Lung (tissue), 17 donors: ENCODE measurements at places on chromosomes 2 and 18. TPM values are rescaled to one million over a fixed set of nuclear protein-coding genes. Genes with fewer than 3 reads are reported as not detected.

ZBTB7C gene
- total RNA-seq: 4.2 TPM

GALR1 gene
- not detected for total RNA-seq

DNA sequence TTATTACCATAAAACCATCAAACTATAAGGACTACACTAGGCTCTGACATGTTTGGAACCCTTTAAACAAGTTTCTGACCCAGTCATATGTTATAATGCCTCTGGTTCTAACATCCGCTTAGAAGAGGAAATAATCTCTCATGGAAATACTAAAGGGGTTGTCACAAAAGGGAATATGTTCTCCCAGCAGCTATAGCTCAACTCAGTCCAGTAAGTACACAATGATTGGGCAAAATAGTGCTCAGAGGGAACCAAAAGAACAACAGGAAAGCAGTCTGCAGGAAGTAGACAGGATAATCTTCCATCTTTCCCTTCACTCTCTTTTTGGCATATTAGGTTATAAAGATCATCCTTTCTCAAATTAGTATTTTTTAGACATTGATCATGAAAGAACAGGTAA, 4.3 kb downstream of the SRBD1 start:
- no peak for DNase-seq

- no peak for DNase-seq
These were observed 40.7 kb upstream of the UPP2 start for GRCh38 chr2:158060835-158061435.

- peak; percentile 88 for DNase-seq
These were observed at the start of gene PER2 for GRCh38 chr2:238287737-238288649. Gene PER2, minus strand, starts transcription at chr2:238288610. Its CDS starts 10,674 bp downstream, at chr2:238277936.

GRCh38 chr2:27400348-27401135, 8.8 kb downstream of the PPM1G start:
- no peak for DNase-seq

SIGLEC15 gene
- total RNA-seq: 0.64 TPM

NEU2 gene
- total RNA-seq: not detected

MYO3B gene
- total RNA-seq: 0.82 TPM

DNA sequence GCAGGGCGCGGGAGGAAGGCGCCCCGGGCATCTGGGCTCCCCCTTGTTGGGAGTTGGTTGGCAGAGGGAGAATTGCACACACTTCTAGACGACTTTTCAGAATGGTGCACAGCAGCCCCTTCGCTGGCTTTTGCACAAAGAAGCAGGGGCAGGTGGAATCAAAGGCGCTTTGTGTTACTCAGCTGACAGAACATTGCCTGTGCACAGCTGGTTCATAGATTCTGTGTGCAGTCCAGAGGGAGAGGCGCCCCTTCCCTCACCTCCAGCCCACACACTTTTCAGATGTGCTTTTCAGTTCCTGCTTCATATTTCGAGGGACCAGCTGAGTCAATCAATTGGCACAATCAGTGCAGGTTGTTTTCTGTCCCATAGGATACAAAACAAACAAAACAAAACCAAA, 348.4 kb upstream of the RAB12 start:
- no peak for DNase-seq

DNA sequence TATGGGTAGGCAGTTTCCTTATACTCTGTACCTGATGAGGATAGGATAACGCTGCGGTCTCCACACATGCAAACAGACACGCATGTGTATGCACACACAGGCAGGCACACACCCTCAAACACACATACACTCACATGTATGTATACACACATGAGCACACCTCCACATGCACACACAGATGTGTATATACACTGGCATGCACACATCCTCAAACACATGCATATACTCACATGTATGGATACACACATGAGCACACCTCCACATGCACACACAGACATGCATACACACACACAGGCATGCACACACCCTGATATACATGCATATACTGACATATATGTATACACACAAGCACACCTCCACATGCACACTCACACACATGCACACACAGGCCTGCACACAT, 267.8 kb upstream of the HDAC4 start:
- no peak for DNase-seq

ZNF804A gene
- 0.17 TPM for total RNA-seq

MSGN1 gene
- total RNA-seq: not detected

SERPINB2 gene
- 1.3 TPM for total RNA-seq

DNA sequence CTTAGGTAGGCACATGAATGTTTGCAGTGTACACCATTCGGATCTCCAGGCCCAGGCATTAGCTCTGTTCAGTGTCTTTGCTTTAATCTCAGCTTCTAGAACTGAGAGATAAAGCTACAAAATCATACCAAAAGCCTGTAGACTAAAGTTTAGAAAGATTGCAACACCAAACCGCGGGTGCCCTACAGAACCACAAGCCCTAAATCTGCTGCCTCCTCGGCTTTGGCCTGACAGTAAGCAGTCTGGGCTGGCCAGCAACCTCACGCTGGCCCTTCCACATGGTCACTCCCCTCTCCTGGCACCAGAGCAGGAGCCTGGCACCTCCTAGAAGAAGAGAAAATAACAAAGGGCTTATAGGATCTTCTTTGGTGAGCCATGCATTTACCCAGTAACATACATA, 8.9 kb upstream of the OSR1 start:
- no peak for DNase-seq

DNA sequence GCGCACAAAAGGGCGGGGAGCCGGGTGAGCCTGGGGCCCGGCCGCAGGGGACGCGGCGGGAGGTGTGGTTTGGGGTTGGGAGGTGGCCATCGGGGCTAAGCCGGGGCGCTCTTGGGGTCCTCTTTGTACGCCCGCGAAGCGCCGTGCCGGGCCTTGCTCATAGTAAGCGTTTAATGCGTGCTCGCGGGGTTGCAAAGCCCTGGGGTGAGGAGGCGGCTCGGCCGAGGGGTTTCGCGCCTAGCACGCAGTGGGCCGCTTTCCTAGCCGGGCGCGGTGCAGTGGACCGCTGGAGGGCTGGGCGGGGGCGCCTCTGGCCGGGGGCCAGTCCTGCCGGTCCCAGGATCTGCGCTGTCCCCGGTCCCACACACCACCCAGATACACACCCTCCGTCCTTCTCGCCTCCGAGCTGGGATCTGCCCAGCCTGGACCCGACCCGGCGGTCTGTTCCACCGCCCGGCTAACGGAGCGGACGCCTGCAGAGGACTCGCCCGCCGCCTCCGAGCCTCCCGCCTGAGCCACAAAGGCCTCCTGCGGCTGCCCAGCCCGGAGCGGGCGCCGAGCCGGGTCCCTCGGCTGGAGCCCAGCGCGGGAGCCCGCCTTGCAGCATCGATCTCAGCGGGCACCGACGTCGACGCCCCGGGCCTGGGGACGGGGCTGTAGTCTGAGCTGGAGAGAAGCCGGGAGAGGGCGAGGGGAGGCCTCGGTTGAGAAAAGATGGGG, 564 bp downstream of the DPYSL5 start:
- no peak for DNase-seq

TEKT4 gene
- total RNA-seq: 4.1 TPM

FOXI3 gene
- 0.17 TPM for total RNA-seq

DNA sequence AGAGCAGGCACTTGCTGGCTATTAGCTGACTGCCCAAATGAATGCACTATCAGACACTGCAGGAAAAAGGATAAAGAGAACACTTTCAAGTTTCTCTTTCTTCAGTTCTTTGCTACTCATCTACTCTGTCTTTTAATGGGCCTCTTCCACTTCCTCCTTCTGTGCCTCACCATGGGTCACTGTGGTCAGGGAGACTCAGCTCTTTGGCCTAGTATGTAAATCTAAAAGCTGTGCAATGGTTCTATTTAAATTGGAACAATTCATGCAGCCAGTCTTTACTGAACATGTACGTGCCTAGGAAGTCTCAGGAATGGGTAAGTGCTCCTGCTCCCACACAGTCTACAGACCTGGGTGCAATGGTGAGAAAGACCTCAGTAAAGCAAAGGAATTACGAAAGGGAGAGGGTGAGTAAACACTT, 79.1 kb upstream of the DNMT3A start:
- DNase-seq: no peak

GRCh38 chr18:76314015-76314414, 181.0 kb downstream of the ZNF516 start:
- peak; percentile 59 for DNase-seq

DNA sequence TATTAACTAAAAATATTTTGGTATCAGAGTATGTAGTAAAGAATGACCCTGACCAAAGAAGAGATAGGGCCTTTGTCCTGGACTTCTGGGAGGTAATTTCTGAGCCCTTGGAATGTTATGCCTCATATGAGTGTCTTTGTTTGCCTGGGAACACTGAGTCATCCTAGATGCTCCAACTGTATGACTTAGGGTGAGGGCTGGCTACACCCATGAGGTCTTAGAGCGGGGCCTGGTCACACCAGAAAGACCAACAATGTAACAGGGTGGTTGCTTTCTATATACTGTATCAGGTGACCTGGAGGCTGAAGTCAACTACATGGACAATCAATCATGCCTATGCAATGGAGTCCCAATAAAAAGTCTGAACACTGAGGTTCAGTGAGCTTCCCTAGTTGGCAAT, 253.1 kb downstream of the MBD2 start:
- DNase-seq: no peak

- no peak for DNase-seq
These were observed 199.4 kb downstream of the LRRTM1 start for GRCh38 chr2:80105015-80105640.

ITPRIPL1 gene
- 2.2 TPM for total RNA-seq

GRCh38 chr18:36143391-36143790, 13.7 kb downstream of the ELP2 start:
- DNase-seq: no peak

ANKZF1 gene
- total RNA-seq: 101 TPM

KATNAL2 gene
- 6.4 TPM for total RNA-seq

- no peak for DNase-seq
These were observed 60.2 kb downstream of the DPP4 start for GRCh38 chr2:162013514-162014475.

ASXL3 gene
- 3.6 TPM for total RNA-seq

DNA sequence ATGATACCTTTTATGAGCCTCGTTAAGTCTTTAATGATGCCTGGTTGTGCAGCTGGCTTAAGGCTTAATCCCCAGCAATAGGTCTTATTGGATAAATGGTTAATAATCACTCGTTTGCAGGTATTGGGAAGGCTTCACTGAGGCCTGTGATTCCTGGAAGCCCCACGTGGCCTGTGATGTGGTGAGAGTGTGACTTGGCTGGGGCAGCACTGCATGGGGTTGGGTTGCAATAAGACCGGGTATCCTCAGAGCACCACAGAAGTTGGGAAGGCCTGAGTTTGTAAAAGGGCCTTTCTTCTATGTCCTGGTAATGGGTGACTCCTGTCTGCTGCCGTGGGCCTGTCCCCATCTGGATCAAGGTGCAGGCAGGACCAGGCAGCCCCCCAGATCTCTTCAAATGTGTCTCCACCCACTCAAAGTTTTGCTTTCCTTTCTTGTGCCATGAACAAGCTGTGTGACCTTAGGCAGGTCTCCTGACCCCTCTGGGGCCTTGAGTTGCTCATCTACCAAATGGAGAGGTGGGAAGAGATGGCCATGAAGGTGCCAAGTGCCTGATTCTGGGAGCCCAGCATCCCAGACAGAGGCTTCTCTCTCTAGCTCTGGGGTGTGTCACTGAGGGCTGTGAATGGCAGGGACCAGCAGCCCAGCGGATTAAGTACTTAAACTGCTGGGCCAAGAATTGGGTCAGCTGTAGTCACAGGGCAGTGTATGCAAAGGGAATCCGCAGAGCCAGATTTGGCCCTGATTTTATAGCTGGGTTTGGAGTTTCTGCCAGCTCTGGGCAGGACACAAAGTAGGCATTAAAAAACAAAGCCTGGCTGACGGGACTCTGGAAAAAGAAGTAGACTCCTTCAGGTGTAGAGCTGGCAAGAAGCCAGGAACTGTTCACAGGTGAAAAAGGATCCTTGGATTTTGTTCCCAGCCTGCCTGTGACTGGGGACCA, 24.4 kb downstream of the LBH start:
- peak; percentile 58 for DNase-seq

- DNase-seq: no peak
These were observed 49.3 kb downstream of the TMX3 start for GRCh38 chr18:68665628-68666027.

CXCR1 gene
- total RNA-seq: 6.4 TPM

- no peak for DNase-seq
These were observed 222.5 kb upstream of the COPS8 start for GRCh38 chr2:236862961-236863728.

DNA sequence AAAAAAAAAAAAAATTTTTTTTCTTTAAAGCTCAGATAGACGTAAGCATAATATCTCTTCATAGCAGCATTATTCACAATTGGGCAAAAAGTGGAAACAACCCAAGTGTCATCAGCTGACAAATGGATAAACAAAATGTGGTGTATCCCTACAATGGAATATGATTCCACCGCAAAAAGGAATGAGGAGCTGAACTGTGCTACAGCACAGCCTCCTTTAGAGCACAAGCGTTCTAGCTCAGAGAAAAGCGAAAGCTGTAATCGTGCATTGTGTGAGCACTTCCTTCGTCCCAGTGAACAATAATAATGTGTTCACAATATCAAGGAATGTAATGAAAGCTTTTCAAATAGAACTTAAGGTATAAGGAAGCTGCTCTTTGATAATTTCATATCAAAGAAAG, 11.7 kb upstream of the CHMP1B start:
- DNase-seq: no peak

DNA sequence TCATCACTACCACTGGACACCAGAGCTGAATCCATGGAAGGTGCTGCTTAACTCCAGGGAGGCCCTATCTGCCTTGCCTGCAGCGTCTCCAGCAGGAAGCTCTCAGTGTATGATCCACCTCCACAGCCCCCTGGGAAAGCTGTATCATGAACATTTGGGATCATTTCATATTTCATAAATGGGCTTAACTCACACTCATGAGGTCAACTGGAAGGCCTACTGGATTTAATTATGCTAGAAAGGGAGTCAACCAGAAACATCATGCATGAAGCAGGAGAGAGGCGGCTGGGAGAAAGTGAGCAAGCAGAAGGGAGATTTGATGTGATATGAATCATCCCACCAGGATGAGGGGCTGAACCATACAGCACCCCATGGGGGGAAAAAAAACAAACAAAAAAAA, 537.7 kb downstream of the TNS1 start:
- DNase-seq: no peak

GRCh38 chr2:69693059-69693774, 48.7 kb upstream of the ANXA4 start:
- no peak for DNase-seq

GRCh38 chr2:195498176-195498575, 158.8 kb upstream of the SLC39A10 start:
- peak; percentile 22 for DNase-seq

ABCB11 gene
- 0.15 TPM for total RNA-seq

GRCh38 chr2:109382226-109382895, 231.4 kb downstream of the SEPTIN10 start:
- DNase-seq: peak; percentile 39

MYL12A gene
- total RNA-seq: 321 TPM

GRCh38 chr18:79315596-79315995, 80.1 kb upstream of the NFATC1 start:
- no peak for DNase-seq

EPB41L3 gene
- total RNA-seq: 64.0 TPM
